ENCODE measurements at places on chromosomes 13 and 19. TPM values are rescaled to one million over a fixed set of nuclear protein-coding genes. Genes with fewer than 3 reads are reported as not detected.
A peak's percentile ranks its signal among the peaks of the same experiment; 100 is the strongest.

NCAN gene
- 0.05 TPM for polyA plus RNA-seq

GRCh38 chr13:52921194-52921593, 72.8 kb upstream of the PCDH8 start:
- no peak for DNase-seq

IER2 gene
- 12.9 TPM for polyA plus RNA-seq

ZNF419 gene
- 8.5 TPM for polyA plus RNA-seq

MADCAM1 gene
- polyA plus RNA-seq = 0.29 TPM

- no peak for DNase-seq
Measured at GRCh38 chr19:9848060-9848459, 12.9 kb downstream of the PIN1 start.

DNA sequence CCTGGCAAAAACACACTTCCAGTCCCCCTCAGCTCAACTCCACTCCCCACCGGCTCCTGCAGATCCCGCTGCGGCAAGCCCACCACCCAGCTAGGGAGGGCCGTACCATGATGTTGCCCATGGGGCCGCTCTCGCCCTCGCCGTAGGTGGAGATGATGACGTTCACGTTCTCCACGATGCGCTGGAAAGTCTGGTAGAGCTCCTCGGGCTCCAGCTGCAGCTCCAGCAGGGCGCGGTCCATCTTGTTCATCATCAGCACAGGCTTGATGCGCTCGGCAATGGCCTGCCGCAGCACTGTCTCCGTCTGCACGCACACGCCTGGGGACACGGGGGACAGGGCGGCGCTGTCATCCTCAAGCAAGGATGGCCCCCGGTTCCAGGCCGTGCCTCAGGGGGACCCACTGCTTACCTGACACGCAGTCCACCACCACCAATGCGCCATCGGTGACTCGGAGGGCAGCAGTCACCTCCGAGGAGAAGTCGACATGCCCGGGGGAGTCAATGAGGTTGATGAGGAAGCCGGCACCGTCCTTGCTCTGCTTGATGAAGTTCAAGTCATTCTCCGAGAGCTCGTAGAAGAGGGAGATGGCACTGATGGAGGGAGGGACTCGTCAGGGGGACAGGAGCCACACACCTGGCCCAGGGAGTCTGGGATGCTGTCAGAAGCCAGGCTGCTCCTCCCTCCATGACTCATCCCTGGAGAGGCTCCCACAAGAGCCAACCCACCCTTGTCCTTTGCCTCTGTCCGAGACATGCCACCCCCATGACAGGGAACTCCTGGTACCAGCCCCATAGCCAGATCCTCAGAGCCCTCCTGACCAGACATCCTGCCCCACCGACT, 2.3 kb downstream of the EEF2 start:
- DNase-seq = peak; percentile 41

LMTK3 gene
- polyA plus RNA-seq = 0.30 TPM
